ENCODE measurements at places on chromosomes 7 and 10.
A peak's percentile ranks its signal among the peaks of the same experiment; 100 is the strongest.

DNA sequence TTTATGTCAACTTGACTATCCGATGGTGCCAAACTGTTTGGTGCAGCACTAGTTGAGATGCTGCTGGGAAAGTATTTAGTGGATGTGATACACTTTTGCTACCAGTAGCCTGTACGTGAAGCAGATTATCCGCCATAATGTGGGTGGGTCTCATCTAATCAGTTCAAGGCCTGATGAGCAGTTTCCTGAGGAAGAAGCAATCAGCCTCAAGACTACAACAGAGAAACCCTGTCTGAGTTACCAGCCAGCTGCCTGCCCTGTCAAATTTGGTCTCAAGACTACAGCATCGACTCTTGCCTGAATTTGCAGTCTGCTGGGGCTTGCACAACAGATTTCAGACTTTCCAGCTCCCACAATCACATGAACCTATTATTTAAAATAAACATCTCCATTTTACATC, 10.9 kb upstream of the RBP3 start:
- DNase-seq, result no peak

DNA sequence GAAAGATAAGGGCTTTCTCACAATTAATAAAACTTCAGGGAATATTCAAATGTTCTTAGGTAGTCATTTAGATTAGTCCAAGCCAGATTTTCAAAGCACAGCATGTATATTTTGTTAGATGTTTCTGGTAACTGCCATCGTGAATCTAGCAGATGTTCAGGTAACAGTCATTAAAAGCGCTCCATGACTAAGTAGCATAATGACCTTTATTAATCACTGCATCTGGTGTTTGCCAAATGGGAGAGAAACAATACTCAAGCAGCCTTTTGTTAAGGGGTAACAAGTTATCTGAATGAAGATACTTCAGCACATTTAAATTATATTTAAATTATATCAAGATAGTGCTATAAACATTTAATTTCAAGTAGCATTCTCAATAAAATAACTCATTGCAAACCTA, 47.5 kb downstream of the USP6NL start:
- no peak for DNase-seq

GRCh38 chr10:110822712-110823311, 48.9 kb upstream of the PDCD4 start:
- no peak for DNase-seq

GRCh38 chr10:21047511-21047910, 150.4 kb upstream of the NEBL start:
- no peak for DNase-seq

DNA sequence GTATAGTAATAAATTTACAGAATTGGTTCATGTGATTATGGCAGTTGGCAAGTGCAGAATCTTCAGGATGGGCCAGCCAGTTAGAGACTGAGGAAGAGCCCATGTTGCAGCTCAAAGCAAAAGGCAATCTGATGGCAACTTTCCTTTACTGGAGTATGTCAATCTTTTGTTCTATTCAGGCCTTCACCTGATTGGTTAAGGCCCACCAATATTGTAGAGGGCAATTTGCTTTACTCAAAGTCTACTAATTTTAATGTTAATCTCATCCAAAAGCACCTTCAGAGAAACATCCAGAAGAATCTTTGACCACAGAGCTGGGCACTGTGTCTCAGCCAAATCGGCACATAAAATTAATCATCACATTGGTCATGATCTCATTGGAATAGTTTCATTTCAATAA, 20.0 kb upstream of the POM121L12 start:
- no peak for DNase-seq

GRCh38 chr10:74912682-74913081, 86.3 kb downstream of the KAT6B start:
- no peak for DNase-seq

GRCh38 chr10:69222157-69223027, 2.3 kb downstream of the HKDC1 start:
- peak; percentile 65 for DNase-seq

- DNase-seq, result peak; percentile 18
These were observed 427.9 kb upstream of the CELF2 start for GRCh38 chr10:10589540-10590303.

DNA sequence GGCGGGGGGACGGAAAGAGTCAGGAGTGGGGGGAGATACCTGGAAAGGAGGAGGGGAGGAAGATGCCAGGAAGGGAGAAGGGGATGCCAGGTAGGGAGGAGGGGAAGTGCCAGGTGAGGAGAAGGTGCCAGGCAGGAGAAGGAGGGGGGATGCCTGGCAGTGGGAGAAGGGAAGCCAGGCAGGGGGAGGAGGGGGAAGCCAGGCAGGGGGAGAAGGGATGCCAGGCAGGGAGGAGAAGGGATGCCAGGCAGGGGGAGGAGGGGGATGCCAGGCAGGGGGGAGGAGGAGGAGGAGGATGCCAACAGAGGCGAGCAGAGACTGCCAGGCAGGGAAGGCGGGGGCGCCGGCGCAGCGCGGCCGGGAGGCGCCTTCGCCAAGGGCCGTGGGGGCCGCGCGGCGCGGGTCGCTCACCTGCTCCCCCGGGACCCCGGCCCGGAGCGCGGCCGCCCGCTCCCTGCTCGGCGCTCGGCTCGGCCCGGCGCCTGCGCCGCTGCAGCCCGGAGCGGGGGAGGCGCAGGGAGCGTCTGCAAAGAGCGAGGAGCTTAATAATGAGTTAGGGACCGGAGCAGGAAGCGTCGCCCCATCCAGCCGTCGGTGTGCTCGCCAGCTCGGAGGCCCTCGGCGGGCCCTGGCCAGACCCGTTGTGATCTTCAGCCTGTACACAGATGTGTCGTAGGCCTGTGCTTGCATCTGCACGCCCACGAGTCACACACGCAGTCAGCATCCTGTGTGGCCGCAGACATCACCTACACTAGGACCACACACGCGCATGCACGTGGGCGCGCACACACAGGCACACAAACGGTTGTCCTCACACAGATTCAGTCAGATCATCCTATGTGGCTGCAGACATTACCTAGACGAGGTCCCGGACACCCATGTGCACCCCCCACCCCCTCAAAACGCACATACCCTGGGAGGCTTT, 28.4 kb upstream of the SMARCD3 start:
- DNase-seq, result peak; percentile 73

DNA sequence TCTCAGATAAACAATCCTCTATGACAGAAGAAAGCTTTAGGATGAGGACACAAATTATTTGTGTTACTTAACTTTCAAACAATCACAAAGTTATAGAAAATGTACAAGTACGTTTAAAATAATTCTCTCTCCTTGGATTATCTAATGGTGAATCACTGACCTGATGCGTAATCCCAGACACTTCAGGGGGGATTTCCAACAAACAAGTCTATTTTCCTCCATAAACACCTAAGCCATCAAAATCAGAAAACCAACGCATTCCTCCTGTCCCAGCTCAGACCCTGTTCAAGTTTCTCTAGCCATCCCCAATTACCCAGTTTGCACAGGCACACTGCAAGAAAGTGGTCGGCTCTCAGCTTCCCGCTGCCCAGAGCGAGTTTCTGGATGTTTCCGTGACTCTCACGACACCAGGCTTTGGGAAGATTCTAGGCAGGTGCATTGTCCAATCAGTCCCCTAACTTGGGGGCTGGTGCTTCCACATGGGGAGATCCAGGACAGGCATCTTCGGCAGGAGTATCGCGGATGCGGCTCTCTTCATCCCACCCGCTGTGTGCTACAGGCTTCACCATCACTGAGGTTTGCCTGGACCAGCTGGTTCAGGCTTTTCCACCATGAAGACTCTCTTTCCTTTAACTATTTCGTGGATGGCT, 200.0 kb downstream of the ZMYND11 start:
- DNase-seq, result no peak

- DNase-seq, result no peak
These were observed 680.2 kb downstream of the PCDH15 start for GRCh38 chr10:54120806-54121205.

DNA sequence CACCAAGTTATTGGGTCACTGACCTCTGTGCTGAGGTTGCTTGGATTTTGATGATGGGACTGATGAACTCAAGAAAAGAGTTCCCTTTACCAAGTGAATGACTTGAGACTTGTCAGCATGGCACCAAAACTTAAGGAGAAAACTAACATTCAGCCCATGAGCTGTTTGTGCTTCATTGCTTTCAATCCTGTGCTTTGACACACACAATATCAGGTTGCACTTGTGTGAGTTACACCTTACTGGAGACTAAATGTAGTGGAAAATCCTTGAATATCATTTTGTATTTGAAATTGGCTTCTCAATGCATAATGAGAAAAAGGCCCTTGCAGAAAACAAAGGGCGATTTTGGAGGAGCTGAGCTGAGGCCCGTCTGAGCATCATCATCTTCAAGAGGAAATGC, 2.7 kb downstream of the BAG3 start:
- no peak for DNase-seq

GRCh38 chr7:64516451-64516850, 46.4 kb downstream of the ZNF680 start:
- no peak for DNase-seq

DNA sequence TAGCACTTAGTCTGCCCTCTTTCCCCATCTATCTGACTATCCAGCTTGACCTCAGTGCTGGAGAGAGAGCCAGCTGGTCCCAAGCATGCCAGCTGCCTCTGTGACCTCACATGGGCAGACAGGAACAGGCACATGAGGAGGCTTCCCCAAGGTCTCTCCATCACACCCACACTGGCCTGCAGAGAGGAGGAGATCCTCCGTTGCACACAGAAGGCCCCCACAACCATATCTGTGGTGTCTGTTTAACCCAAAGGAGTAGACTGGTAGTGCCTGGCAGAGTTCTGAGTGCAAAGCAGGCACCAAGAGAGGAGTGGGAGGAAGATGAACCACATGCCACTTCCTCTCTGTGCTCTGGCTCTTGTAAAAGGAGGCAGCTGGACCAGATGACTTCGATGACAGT, 4.8 kb upstream of the ANK3 start:
- DNase-seq, result no peak

GRCh38 chr10:96830511-96831199, 1.4 kb upstream of the LCOR start:
- peak; percentile 77 for DNase-seq

GRCh38 chr10:130079614-130080460, 30.8 kb downstream of the C10orf143 start:
- no peak for DNase-seq

- no peak for DNase-seq
These were observed 37.3 kb downstream of the INPP5A start for GRCh38 chr10:132574783-132575319.

DNA sequence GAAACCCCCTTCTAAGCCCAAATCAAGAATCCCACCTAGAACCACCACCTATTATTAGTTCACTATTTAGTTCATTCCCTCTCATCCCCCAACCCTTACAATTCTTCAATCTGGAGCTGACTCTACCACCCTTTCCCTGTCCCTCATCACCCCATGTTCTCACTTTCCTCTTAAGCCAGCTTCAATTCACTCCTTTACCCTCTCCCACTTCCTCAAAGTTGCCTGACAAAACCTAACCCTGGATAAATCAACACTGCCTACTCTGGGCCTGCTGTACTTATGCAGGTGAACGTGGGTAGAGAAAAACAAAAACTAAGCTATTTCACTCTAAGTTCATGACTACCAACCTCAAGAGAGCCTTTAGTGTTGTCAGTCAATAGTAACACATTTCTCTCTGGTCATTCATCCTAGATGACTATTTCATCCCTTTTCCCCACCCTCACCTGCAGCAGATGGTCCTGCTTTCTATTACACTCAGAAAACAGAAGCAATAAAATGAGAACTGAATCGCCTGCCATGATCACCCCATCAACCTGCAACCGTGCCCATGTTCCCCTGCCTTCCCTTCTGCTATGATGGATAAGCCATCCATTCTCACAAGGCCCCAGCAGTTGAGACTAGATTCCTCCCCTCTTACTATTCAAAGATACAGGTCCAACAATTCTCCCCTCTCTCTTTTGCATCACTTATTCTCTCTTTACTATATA, 52.6 kb downstream of the ARHGAP21 start:
- no peak for DNase-seq

DNA sequence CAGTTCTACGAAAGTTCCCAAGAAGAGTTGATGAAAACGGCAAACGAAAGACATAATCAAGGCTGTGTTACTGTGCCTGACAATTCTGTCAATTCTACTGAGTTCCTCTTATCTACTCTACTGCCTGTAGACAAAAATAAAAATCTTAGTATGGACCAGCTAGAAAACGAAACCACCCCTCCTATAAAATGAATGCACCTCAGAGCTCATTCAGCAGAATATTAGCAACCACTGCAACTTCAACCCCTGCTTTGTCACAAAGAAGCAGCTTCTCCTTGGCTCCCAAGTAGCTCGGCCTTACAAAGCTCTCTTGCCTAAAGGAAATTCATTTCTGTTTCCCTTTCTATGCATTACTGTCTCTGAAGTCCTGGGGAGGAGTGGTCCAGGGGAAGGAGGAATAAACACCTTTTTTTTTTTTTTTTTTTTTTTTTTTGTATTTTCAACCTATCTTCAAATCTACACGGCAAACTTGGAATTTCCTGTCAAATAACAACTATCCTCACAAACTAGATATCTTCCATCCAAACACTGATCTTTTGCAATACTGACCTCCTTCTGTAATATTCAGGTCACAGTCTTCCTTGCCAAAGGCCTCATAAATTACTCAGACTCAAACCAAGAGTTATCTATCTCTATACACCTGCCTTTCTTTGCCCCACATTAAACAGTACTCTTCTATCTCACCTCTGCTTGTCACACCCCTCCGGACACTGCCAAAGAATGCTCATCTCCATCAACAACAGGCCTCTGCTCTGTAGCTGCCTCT, 74.3 kb downstream of the GLI3 start:
- DNase-seq, result no peak

GRCh38 chr7:129773871-129774270, 162.4 kb downstream of the NRF1 start:
- DNase-seq, result no peak

- DNase-seq, result no peak
These were observed 75.3 kb downstream of the HIP1 start for GRCh38 chr7:75663302-75663907.

GRCh38 chr7:37901236-37901827, 15.3 kb downstream of the SFRP4 start:
- no peak for DNase-seq

DNA sequence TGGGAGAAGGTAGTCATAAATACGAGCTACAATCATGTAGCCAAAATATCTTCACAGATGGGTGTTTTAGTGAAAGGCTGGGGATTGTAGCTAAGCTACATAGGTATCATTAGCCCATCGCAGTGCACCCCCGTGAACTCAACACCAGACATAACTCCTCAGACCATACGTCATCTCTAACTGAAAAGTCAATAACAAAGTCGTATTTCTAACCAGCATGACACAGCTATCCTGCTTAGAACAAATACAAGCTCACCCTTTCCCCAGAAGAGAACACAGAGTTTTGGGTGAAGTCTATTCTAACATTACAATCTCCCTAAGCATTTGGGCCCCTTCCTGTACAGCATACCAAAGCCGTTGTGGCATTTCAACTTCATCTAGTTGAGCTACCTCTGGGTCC, 636.6 kb upstream of the DPP6 start:
- DNase-seq, result no peak

- DNase-seq, result no peak
These were observed 554.9 kb downstream of the TCERG1L start for GRCh38 chr10:130756651-130757050.

GRCh38 chr10:28367413-28367812, 64.5 kb upstream of the MPP7 start:
- no peak for DNase-seq

DNA sequence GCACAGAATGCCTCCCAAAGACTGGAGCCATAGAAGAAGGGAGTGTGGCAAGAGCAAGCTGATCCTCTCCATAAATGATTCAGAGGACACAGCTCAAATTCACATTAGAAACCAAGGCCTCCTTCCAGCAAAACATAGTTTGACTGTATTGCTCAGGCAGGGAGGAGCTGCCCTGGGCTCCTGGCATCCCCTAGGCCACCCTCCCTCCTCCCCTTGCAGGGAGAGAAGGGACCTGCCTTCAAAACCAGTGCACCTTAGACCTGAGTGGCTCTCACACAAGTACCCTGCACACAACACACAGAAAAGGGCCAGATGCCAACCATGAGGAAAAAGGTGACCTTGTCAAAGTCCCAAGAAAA, 64.7 kb downstream of the CREB3L2 start:
- DNase-seq, result no peak
